Suprapubic skin (tissue), 4 donors: ENCODE measurements at places on chromosomes 4 and X. TPM values are rescaled to one million over a fixed set of nuclear protein-coding genes. Genes with fewer than 3 reads are reported as not detected.

CENPVL2 gene
- not detected for total RNA-seq

TCEAL3 gene
- 15.8 TPM for total RNA-seq

NLRP2B gene
- not detected for total RNA-seq

CXCL6 gene
- total RNA-seq, result not detected

ERAS gene
- not detected for total RNA-seq

ERCC6L gene
- total RNA-seq, result 0.30 TPM

CSAG2 gene
- total RNA-seq, result not detected

PCSK1N gene
- total RNA-seq, result 2.2 TPM

PLAC8 gene
- not detected for total RNA-seq

CYBB gene
- total RNA-seq, result 3.7 TPM

RBM47 gene
- 286 TPM for total RNA-seq

DCAF4L1 gene
- 0.21 TPM for total RNA-seq

PAK3 gene
- 2.7 TPM for total RNA-seq

RNF128 gene
- 15.4 TPM for total RNA-seq

TMEM31 gene
- total RNA-seq, result not detected

ZNF185 gene
- 67.5 TPM for total RNA-seq

GAGE2A gene
- total RNA-seq, result not detected

KLHL4 gene
- 0.08 TPM for total RNA-seq

NLGN4X gene
- total RNA-seq, result 1.8 TPM

CLIC2 gene
- 7.1 TPM for total RNA-seq

UNC5C gene
- 1.2 TPM for total RNA-seq

P2RY4 gene
- 2.2 TPM for total RNA-seq

ADGRL3 gene
- total RNA-seq, result 6.5 TPM

ZNF711 gene
- total RNA-seq, result 2.6 TPM

CPLX1 gene
- not detected for total RNA-seq

HSFX3 gene
- total RNA-seq, result not detected

GBA3 gene
- 0.47 TPM for total RNA-seq
